NCI-H2081 treated with DMSO at 0.1 percent for 48 hours (cell line): ENCODE measurements at places on chromosomes 13 and 19.

DNA sequence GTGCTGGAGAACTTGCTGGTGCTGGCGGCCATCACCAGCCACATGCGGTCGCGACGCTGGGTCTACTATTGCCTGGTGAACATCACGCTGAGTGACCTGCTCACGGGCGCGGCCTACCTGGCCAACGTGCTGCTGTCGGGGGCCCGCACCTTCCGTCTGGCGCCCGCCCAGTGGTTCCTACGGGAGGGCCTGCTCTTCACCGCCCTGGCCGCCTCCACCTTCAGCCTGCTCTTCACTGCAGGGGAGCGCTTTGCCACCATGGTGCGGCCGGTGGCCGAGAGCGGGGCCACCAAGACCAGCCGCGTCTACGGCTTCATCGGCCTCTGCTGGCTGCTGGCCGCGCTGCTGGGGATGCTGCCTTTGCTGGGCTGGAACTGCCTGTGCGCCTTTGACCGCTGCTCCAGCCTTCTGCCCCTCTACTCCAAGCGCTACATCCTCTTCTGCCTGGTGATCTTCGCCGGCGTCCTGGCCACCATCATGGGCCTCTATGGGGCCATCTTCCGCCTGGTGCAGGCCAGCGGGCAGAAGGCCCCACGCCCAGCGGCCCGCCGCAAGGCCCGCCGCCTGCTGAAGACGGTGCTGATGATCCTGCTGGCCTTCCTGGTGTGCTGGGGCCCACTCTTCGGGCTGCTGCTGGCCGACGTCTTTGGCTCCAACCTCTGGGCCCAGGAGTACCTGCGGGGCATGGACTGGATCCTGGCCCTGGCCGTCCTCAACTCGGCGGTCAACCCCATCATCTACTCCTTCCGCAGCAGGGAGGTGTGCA is 587 bp downstream of the S1PR4 start:
- no peak for DNase-seq

GRCh38 chr19:3073159-3073563 is 10.9 kb upstream of the TLE5 start:
- peak; percentile 79 for DNase-seq

DNA sequence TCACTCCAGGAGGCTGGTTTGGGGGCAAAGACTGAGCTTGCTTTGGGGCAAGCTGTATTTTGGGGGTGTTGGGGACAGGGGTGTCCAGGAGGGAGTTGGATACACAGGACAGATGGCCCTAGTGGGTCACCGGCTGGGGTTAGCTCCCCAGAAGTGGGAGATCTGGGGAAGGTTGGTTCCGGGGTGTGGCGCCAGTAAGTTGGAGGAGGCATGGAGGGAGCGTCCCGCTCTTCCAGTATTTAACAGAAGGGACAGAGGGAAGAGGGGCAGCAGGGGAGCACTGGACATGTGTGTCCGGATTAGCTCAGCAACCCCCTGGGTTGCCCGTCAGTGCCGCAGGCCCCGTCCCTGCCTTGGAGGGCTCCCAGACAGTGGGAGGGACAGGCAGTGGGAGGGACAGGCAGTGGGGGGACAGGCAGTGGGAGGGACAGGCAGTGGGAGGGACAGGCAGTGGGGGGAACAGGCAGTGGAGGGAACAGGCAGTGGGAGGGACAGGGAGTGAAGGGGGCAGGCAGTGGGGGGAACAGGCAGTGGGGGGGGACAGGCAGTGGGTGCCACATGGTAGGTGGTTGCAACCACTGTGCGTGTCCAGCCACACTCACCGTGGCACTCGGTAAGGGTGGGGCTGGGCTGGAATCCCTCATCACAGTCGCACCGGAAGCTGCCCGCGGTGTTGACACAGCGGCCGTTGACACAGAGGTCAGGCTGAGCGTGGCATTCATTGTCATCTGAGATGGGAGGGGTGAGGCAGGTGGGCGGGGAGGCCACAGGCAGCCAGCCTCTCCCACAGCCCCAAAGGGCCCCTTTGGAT is 33.2 kb downstream of the CCL25 start:
- no peak for DNase-seq

DNA sequence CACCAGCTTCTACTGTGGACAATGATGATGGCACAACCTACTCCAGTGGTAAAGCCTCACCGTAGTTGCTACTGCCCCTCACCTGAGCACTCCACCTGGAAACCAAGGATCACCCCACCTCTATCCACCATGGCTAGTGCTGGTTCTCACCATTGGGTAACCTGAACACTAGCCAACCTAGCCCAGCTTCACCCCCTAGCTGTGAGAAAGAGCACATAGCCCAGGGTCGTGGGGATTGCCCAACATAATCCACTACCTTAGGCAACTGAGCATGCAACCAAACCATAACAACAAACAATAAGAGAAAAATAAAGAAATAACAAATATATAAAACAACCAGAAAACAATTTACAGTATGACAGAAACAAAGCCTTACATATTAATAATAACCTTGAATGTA is 560.1 kb downstream of the DIAPH3 start:
- DNase-seq, result no peak

- DNase-seq, result no peak
These were observed 46.9 kb downstream of the KLF2 start for GRCh38 chr19:16371540-16371986.

DNA sequence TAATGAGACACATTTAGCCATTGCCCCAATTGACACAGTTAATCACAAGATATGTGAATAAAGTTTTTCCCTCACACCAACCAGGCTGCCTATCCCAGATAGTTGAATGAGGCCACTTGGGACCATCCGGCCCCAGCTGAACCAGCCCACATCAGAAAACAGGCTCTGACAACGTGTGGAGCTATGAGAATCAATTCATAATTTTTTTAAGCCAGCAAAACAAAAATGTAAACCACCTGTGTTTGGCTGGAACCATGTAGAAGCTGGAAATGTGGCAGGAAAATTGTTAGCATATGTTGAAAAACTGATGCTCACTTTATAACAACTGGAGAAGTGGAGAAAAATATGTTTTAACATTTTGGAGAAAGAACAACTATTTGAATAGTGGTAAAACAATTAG is 1161.3 kb downstream of the SLITRK1 start:
- no peak for DNase-seq

DNA sequence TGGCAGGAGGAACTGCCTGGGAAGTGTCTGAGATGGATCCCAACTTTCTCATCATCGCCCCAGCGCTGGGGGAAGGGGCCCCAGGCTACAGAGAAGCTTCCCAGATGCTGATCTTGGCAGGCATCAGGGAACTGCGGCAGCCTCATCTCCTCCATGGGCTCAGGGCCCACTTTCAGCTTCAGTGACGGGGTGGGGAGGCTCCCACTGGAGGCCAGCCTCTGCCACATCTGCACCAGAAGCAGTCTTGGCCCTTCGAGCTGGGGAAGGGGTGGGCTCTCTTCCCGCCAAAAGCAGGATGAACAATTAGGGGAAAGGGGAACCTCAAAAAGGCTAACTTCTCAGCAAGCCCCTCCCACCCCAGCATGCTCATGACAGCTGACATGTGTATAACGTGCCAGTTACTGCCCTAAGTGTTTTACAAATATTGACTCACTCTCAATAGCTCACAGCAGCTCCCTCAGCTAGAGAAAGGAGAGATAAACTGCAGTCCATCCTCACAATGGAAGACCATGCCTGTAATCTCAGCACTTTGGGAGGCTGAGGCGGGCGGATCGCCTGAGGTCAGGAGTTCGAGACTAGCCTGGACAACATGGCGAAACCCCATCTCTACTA is 7.1 kb upstream of the S1PR2 start:
- DNase-seq, result peak; percentile 89

DNA sequence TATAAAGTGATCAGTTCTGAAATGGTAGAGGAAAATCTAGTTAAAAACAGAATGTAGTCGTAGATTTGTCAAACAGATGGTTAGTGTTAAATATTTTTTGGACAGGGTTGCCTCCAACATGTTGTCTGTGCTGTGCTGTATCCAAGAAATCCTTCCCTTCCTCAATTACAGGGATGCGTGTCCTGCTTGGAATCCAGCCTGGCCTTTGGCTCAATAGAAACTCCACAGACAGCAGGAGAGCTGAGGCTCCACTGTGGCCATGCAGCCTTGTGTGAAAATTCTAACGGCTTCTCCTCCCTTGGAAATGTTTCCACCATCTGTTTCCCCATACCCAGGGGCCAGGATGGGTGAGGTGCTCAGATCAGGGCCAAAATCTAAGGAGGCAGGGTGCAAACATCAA is 67.7 kb upstream of the USP29 start:
- no peak for DNase-seq

GRCh38 chr19:38290631-38291147 is 13.4 kb upstream of the C19orf33 start:
- no peak for DNase-seq

DNA sequence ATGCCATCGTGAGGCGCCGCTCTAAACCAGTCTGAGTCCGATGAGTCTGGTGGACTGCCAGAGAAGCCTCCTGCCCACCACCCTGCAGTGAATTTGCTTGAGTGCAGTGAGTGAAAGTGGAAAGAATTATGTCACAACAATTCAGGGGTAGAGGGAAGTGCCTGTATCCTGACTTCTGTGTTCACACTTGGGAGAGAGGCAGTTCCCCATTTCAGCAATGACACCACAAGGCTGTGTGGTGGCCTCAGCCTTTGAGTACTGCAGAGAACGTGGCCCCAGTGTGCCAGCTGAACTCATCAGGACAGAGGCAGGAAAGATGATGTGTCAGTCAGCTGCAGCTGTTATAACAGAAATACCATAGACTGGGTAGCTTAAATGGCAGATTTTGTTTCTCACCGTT is 155.6 kb downstream of the COG6 start:
- no peak for DNase-seq

GRCh38 chr19:50877338-50877737 is 4.1 kb downstream of the KLK2 start:
- no peak for DNase-seq

- no peak for DNase-seq
These were observed 23.8 kb downstream of the PRAM1 start for GRCh38 chr19:8478598-8478997.

DNA sequence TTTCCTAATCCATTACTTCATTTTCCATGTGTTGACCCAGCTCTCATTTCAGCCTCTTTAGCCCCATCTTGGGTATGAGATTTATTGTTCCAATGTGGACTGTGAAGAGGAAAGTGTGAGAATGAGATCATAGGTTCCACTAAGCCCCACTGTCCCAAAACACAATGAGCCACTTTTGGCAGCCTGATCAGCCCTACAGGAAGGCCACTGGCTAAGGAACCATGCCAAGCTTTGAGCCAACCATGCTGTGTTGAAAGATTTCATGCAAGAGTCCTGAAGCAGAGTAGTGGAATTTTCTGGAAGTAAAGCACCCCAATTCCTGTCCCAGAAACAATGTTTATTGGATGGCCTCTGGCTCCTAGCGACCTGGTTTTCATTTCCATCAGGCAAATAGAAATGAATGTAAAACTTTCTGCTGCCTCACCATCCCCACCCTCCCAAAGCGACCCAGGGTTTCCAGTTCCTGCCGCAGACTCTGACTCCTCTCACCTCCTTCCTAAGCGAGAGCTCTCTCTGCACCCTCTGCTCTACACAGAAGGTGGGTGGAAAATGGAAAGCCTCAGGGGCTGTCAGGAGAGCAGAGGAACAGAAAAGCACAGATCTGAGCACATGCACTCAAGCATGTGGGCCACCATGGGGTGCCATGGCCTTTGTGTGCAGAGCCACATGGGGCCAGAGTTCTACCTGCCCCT is 73.1 kb downstream of the KCTD12 start:
- DNase-seq, result no peak

- DNase-seq, result no peak
These were observed 22.5 kb downstream of the DOT1L start for GRCh38 chr19:2186071-2186846.

DNA sequence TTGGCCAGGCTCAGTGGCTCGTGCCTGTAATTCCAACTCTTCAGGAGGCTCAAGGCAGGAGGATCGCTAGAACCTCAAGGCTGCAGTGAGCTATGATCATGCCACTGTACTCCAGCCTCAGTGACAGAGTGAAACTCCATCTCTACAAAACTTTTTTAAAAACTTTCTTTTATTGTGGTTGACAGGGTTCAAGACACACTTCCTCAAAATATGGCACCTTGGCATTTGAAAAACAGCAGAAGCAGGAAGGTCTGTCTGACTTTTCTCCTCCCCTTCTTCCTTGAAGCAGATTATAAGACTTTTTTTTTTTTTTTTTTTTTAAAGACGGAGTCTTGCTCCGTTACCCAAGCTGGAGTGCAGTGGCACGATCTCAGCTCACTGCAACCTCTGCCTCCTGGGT is 100.3 kb downstream of the TM9SF2 start:
- no peak for DNase-seq

GRCh38 chr19:34241513-34242337 is 12.6 kb upstream of the GARRE1 start:
- DNase-seq, result no peak

GRCh38 chr13:98216135-98216565 is 39.1 kb upstream of the RNF113B start:
- DNase-seq, result no peak

DNA sequence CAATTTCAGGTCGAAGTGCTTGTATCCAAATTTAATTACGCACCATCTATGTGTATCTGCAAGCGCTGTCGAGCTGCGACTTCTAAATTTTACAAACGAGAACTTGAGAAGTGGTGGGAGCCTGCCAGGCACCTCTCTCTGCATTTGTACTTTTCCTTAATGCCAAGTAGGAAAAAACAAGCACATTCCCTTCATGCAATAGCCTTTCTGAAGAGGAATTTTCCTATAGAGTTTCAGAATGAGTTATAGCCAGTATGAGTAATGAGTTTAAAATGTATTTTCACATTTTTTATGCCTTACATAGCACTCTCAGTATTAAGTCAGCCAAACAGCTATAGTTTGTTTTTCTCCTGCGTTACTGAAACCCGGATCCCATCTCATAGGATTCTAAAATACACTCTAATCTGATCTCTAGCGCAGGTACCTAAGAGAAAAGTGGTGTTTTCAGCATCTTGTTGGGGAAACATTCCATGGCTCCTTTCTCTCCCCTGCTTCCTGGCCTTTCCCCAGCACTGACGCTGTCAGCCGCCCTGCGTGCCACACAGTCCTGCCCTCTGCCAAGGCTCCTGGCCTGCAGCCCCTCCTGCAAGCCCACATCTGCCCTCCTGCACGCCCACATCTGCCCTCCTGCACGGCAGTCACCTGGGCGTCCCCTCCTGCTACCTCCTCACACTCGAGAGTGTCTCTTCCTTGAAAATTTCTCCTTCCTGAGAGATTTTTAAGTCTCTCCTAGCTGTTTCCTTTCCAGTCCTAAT is 526.9 kb downstream of the MYO16 start:
- no peak for DNase-seq

DNA sequence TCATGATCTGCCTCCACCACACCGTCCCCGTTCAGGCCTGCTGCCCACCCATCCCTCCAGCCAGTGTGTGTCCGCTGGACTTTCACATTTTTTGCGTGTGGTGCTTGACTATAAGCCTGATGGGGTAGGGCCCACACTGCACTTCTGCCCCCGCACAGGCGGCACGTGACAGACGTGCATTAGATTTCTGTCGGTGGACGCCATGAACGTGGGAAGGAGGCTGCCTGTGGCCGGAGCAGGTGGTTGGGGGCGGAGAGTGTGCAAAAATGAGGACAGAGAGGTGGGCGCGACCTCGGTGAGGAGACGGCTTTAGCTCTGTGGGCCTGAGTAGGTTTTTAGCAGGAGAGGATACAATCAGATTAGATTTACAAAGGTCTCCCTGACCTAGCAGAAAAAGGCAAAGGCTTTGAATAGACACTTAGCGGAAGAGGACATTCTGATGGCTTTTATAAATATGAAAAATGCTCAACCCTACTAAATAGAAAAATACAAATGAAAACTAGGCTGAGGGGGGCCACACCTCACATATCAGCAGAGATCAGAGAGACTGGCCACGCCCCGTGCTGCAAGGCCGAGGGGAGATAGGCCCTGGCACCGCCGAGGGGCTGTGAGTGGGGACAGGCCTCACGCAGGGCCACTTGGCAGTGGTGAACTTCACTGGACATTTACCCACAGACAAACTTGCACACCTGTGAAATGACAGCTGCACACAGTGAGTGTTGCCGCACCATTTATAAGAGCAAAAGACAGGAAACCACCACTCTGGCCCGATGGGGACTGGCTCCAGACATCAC is 25.4 kb downstream of the PAK4 start:
- no peak for DNase-seq
